ENCODE measurements at places on chromosomes 2 and 18. TPM values are rescaled to one million over a fixed set of nuclear protein-coding genes. Genes with fewer than 3 reads are reported as not detected.

DNA sequence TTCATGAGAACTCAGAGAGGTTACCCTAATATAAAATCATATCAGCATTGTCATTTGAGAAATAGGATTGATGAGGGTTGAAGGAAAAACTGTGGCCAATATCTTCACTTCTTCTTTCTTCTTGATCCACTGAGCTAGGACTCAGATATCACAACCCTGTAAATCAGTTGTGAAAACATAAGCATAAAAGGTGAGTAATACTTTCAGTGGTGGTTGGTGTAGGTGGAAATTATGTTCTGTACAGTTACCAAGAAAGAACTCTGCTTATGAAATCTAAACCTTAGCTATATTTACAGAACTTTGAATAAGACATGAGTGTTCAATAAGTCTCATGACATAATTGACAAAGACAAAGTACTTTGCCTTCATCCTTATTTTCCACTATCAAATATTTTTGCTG lies 56.3 kb downstream of the PAX3 start:
- no peak for DNase-seq

Gene CAPN14
- not detected for total RNA-seq

GRCh38 chr2:107961395-107961794 lies 24.9 kb upstream of the SLC5A7 start:
- DNase-seq: no peak

- DNase-seq: no peak
These were observed 29.2 kb upstream of the PELI1 start for GRCh38 chr2:64173156-64174135.

- DNase-seq: peak; percentile 67
These were observed 55.4 kb downstream of the CDC42EP3 start for GRCh38 chr2:37615804-37616676.

Gene RAB6C
- 0.08 TPM for total RNA-seq

DNA sequence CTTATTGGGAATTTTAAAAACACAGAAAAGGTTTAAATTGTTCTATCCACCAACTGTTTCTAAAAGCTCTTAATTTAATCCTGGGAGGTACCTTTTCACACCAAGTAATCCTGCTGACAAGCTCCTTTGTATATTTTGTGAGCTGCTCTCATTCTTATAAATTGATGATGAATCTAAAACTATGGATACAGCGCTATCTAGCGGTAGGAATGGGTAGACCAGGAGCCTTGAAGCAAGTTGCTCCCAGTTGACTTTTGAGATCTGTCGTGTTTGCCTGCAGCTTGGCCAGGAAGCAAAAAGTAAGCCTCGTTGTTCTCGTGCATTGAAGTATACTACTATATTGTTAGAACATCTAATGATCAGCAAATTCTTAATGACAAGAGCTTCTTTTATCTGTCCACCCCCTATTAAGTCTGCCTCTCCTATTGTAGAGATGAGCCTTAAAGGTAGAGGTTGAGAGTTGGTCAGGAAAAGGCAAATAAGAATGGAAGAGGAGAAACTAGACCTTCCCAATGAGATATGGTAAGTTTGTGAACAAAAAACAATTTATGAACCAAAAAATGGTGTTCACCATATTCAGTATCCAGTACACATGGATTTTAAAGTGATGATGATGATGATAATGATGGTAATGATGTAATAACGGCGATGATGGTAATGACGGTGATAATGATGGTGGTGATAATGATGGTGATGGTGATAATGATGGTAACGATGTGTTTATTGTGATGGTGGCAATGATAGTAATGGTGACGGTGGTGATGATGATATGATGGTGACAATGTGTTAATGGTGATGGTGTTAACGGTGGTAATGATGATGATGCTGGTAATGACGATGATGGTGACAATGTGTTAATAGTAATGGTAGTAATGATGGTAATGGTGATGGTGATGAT lies 212.1 kb upstream of the NCKAP5 start:
- no peak for DNase-seq

GRCh38 chr2:190835303-190835930 lies 45.2 kb upstream of the GLS start:
- peak; percentile 55 for DNase-seq

Gene PPP1CB
- total RNA-seq: 610 TPM

Gene LHCGR
- not detected for total RNA-seq

Gene HAAO
- total RNA-seq: 4.9 TPM

- DNase-seq: peak; percentile 50
These were observed 584 bp downstream of the AAK1 start for GRCh38 chr2:69642709-69643601.

Gene FOXD4L1
- 0.15 TPM for total RNA-seq

GRCh38 chr2:230457073-230457768 lies 41.2 kb downstream of the SP100 start:
- DNase-seq: no peak

Gene TMEM150A
- 28.0 TPM for total RNA-seq

Measured in psoas muscle (tissue), 8 donors.